ENCODE measurements at places on chromosomes 2 and 18.

DNA sequence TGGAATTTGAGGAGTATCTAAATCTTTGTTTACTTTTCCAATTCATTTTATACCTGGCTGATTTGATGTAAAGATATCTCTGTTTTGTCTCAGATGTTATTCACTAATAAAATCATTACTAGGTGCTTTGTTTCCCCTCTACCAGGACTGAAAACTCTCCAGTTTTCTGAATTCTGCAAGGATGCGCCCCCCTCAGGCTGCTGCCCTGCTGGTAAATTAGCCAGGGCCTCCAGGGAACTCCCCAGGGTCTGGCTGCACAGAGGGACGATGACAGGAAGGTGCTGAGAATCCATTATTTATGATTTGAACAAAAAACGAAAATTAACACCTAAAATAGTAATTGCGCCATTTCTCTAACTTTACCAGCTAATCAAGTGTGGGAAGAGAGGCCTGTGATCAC, 541.2 kb upstream of the POU3F3 start:
- peak; percentile 72 for DNase-seq

GRCh38 chr2:51505533-51505932, 473.6 kb upstream of the NRXN1 start:
- DNase-seq = peak; percentile 69

GRCh38 chr2:7726989-7727388, 809.8 kb downstream of the RNF144A start:
- DNase-seq = no peak

DNA sequence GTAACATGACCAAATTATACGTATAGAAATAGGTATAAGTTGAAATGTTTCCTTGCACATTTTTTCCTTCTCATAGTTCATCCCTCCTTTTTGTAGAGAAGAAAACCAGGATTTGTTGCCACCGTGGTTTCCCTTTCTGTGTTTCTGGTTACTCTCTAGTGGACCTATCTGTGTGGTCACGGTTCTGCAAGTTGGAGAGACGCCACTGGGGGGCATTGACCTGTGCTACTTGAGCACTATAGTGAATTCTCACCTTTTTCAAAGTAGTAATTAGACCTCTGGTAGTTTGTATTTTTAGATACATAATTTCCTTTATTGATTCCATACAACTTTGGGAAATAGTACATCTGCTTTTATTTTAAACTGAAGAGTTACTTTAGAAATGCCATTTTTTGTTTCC, 444.8 kb downstream of the PTPRM start:
- peak; percentile 69 for DNase-seq

DNA sequence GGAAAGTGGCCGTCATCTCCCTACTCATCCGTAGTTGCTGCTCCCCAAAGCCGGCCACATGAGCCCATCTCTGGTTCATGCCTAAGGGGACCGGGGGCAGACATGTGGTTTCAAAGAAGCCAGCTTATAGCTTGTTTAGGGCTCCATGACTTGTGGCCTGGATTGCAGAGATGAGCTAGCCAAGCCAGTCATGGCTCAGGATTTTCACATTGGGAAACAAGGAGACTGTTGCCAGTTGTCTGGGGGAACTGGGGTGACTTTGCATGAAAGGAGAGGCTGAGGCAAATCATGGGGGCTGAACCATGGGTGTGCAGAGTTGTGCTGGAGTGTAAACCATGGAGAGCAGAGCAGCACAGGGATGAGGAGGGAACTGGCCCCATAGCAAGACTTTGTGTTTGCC, 183.0 kb upstream of the APCDD1 start:
- no peak for DNase-seq
